Adrenal gland (tissue), 19 donors: ENCODE measurements at places on chromosomes 13 and 19. TPM values are rescaled to one million over a fixed set of nuclear protein-coding genes. Genes with fewer than 3 reads are reported as not detected.

SYNE4 gene
- 0.53 TPM for total RNA-seq

PBX4 gene
- total RNA-seq: 0.54 TPM

ZNF575 gene
- total RNA-seq: 2.6 TPM

GRCh38 chr19:44792281-44792680, 14.6 kb downstream of the CBLC start:
- DNase-seq: no peak

PAK4 gene
- 18.4 TPM for total RNA-seq

- no peak for DNase-seq
These were observed 26.6 kb downstream of the SHISA2 start for GRCh38 chr13:26025196-26025595.

DNA sequence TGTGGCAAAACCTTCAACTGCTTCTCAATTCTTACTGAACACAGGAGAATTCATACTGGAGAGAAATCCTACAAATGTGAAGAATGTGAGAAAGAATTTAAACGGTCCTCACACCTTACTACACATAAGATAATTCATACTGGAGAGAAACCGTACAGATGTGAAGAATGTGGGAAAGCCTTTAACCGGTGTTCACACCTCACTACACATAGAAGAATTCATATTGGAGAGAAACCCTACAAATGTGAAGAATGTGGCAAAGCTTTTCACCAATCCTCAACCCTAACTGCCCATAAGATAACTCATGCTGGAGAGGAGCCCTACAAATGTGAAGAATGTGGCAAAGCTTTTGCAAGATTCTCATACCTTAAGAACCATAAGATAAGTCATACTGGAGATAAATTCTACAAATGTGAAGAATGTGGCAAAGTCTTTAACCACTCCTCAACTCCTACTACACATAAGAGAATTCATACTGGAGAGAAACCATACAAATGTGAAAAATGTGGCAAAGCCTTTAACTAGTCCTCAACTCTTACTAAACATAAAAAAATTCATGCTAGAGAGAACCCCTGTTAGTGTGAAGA, 111.7 kb downstream of the ZNF100 start:
- DNase-seq: no peak

MAP4K1 gene
- 4.7 TPM for total RNA-seq

- no peak for DNase-seq
These were observed 365.0 kb upstream of the NBEA start for GRCh38 chr13:34577051-34577450.

- DNase-seq: no peak
These were observed 31.3 kb upstream of the FOXO1 start for GRCh38 chr13:40697711-40698110.

SIAH3 gene
- 0.29 TPM for total RNA-seq

- DNase-seq: no peak
These were observed 184.0 kb downstream of the IRS2 start for GRCh38 chr13:109602356-109602755.

DNA sequence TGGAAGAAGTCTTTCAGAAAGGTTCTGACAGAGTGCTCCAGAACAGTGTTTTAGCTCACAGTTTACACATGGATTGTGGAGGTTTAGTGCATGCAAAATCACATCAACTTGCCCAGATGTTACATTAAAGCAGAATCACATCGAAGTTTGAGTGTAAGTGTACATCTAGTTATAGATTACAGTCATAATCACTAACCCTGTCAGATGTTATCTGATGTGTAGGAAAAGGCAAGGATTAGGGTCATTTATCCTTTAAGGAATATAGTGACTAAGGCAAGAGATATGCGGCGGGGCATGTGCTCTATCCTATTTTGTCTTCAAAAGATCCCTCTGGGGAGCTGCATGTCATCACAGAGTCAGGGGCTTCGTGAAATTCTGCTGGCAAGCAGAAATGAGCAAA, 66.9 kb downstream of the CYSLTR2 start:
- no peak for DNase-seq

CYP2B6 gene
- total RNA-seq: not detected

CYP4F3 gene
- total RNA-seq: 0.80 TPM

DNA sequence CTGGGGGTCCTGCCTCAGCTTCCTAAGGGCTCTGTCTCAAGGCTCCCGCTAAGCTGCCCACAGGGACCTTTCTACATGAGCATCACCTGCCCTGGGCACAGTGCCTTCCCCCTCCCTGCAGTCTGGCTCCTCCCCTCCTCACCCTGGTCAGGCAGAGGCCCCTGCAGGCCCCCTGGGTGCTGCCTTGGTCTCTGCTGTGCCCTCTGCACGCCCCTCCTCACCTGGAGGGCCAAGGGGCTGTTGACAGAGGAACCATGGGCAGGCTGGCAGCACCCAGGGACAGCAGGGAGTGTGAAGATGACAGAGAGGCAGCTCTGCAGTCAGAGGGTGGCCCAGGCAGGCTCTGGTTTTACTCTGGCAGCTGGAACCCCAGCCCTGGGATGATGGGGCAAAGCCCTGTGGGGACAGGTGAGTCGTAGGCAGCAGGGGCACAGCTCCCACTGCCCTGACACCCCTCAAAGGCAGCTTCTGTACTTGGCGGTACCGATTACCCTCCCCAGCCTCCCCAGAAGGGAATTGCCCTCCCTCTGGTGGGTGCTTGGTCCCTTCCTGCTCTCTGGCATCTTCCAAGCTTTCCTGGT, 43.1 kb downstream of the SUGP2 start:
- DNase-seq: no peak

DNA sequence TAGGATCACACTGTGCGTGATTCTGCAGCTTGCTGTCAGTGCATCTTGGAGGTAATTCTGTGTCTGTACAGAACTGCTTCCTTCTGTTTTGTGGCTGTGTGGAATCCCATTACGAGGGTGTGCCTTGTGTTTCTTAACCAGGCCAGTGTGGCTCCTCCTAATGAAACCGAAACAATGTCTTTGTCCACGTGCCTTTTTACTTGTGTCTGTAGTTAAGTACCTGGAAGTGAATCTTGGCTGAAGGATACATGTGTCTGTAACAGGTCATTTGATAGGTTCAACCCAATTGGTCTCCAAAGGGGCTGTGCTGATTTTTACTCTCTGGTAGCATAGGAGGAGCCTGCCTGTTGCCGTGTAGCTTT, 13.1 kb downstream of the NOP53 start:
- no peak for DNase-seq

- no peak for DNase-seq
These were observed 23.4 kb downstream of the RASL11A start for GRCh38 chr13:27293873-27294515.

DNA sequence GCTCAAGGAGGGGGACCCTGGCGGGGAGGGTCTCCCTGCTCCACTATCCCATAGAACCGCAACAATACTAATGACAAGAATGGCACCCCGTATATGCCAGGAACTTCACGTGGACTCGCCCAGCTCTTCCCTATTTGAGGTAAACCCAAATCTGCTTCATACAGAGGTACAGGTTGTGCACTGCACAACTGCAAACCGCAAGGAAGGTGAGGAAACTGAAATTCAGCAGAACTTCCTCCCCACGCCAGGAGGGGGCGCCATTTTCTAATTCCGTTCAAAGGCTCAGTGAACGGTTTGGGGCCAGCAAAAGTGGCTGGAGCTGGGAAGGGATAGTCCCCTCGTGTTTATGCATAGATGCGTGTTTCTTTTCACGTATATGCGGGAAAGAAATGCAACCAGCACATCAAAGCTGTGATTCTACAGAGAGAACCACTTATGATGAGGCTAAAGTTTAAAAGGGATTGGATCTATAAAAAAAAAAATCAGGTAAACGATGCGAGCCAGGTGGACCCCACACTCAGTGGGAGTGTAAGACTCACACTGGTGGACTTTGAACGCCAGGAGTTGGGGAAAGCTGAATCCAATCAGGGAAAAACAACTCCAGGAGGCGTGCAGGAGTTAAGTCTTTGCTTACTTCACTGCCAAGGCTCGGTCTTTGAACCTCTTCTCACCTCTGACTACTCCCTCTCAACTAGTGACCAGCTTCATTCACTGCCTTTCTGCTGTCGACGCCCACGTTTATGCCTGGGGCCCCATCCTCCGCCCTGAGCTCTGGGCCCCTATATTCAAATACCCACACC, 20.3 kb downstream of the C19orf81 start:
- no peak for DNase-seq
